ENCODE measurements at places on chromosomes 3 and 15. TPM values are rescaled to one million over a fixed set of nuclear protein-coding genes. Genes with fewer than 3 reads are reported as not detected.

Gene EXD1
- total RNA-seq = not detected

Gene GNL3
- total RNA-seq = 133 TPM

Gene SPINK8
- not detected for total RNA-seq

Gene SEMA4B
- total RNA-seq = 15.9 TPM

Gene KBTBD13
- total RNA-seq = not detected

Gene USP8
- total RNA-seq = 43.2 TPM

Gene ZDHHC23
- 6.1 TPM for total RNA-seq

Gene RBP2
- not detected for total RNA-seq

Gene CERS3
- total RNA-seq = not detected

Gene ATP8B4
- not detected for total RNA-seq

Gene STRIT1
- total RNA-seq = not detected

Gene RAD18
- 14.3 TPM for total RNA-seq

Gene TMEM108
- total RNA-seq = 0.40 TPM

Gene TIGIT
- total RNA-seq = not detected

Gene ELP6
- 36.8 TPM for total RNA-seq

Gene TBC1D2B
- 25.7 TPM for total RNA-seq

Gene RASGRP1
- total RNA-seq = 0.04 TPM

Gene HMCES
- 35.6 TPM for total RNA-seq

Gene TTLL13
- total RNA-seq = 0.04 TPM

Gene ACKR2
- total RNA-seq = not detected

Gene IQCF2
- total RNA-seq = not detected

Gene PARP15
- total RNA-seq = 0.07 TPM

Gene ATP13A4
- 0.07 TPM for total RNA-seq

Gene GCSAM
- not detected for total RNA-seq

Gene TERC
- total RNA-seq = 108 TPM

Gene ZNF80
- total RNA-seq = not detected

Gene IL17RB
- not detected for total RNA-seq

Gene SIDT1
- not detected for total RNA-seq

Gene CSPG5
- total RNA-seq = 0.66 TPM

Gene ROPN1
- total RNA-seq = not detected

Gene ACTRT3
- 4.0 TPM for total RNA-seq

All from pulmonary artery endothelial cell (primary cell).